NCI-H1105 (cell line): ENCODE measurements at places on chromosomes 6 and 20.

- no peak for DNase-seq
These were observed 37.2 kb upstream of the FAM83D start for GRCh38 chr20:38889050-38889449.

GRCh38 chr6:89079511-89080234 is 878 bp upstream of the PNRC1 start:
- DNase-seq, result no peak

DNA sequence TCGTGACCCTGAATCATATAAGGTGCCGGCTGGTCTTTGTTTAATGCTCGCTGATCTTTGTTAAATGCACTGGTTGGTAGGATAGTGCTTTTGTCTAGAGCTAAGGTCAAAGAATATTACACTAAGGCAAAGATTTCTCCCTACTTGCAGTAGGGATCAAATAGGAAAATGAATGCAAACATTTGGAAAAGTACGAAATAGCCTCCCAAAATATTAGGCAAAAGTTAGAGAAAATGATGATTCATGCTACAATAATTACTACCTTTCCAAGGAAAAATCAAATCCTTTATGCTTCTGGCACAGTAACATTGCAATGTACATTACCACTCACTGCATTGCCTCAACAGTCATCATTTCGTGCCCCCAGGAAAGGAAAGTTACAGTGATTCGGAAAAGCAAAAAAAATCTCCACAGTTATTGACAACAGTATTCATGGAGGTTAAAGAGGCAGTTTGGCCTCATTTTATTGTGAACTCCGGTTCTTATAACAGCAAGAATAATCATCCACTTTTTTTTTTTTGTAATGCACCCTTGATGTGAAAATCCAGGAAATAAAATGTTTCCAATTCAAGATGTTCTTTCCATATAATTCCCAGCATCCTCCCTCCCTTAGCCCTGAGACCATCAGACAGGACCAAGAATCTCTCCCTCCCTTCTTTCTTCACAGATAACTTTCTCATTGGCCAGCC is 61.7 kb upstream of the ZMYND8 start:
- DNase-seq, result no peak

DNA sequence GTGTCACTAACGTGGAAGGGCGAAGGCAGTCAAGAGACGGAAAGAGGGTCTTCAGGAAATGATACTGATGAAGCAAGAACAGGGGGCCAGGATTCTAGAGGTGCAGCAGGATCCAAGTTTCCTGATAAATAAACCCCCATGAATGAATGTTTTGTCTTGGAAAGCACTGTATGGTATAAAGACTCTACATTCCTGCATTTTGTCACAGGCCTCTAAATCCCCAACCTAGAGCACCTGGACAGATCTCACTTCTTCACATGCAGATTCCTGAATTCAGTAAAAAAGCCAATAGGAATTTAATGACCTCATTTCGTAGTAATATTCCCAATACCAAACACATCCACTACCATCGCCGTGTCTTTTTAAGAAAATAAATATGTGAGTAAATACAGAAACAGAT is 577.8 kb downstream of the PRKN start:
- no peak for DNase-seq

DNA sequence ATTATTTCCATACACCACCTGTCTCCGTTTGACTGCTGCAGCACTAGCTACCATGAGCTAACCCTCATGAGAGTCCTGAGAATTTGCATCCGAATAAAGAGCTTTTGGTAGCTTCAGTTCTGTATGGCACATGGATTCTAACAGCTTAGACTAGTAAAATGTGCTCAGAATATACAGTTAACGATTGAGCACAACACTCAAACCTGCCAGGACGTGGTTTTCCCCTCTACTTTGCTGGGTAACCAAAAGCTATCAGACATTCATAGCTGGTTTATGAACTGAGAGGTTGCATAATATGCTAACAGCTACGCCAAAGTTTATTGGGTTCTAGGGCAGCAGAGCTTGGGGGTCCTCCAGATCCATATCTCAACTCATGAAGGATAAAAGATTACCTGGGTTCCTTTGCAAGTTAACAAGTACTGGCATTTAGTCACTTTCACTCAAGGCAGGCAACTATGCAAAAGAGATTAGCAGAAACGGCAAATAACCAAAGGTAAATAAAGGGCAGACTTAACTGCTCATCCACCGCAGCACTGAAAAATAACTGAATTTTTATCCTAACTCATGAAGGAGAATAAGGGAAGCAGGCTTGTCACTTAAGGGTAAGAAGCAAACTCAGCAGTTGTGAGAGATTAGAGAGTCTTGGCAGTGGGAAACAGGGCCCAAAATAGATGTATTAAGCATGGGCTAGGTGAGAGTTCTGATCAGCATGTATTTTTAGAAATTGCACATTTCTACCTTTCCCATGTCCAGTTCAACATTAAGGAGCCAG is 29.4 kb downstream of the NUDT3 start:
- DNase-seq, result no peak

- no peak for DNase-seq
These were observed 22.5 kb downstream of the TRAF3IP2 start for GRCh38 chr6:111583221-111583620.

DNA sequence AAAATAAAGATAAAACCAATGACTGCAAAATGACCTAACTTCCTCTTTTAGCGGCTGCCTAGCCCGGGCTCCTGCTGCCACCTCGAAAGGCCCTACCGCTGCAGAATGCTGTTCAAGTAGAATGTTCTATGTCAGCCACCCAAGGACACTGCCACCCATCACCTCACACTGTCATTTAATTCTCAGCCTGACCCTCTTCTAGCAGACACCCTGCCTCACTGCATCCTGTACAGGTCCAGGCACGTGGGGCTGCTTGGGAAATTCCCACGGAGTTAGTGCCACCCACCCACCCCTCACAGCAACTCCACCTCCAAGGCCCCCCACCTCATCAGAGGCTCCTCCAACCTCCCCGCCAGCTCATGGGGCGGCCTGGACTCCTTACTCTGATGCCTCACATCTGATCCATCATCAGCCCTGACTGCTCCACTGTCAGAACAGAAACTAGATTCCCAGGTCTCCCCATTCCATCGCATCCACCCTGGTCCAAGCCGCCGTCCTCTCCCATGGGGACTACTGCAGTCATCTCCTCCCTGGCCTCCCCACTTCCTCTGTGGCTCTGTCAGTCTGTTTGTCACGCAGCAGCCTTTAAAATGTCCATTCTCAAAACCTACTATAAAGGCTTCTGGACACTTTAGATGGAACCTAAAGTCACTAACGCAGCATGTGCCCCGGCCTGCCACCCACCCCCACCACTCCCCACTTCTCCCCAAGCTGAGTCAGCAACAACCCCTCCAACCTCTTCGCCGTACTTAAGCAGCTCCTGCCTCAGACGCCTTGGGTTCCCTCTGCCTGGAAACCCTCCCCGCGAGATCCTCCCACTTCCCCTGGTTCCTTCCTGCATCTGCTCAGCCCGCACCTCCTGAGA is 17.0 kb downstream of the NFATC2 start:
- DNase-seq, result no peak

GRCh38 chr6:69887026-69887425 is 20.7 kb downstream of the COL19A1 start:
- DNase-seq, result no peak

DNA sequence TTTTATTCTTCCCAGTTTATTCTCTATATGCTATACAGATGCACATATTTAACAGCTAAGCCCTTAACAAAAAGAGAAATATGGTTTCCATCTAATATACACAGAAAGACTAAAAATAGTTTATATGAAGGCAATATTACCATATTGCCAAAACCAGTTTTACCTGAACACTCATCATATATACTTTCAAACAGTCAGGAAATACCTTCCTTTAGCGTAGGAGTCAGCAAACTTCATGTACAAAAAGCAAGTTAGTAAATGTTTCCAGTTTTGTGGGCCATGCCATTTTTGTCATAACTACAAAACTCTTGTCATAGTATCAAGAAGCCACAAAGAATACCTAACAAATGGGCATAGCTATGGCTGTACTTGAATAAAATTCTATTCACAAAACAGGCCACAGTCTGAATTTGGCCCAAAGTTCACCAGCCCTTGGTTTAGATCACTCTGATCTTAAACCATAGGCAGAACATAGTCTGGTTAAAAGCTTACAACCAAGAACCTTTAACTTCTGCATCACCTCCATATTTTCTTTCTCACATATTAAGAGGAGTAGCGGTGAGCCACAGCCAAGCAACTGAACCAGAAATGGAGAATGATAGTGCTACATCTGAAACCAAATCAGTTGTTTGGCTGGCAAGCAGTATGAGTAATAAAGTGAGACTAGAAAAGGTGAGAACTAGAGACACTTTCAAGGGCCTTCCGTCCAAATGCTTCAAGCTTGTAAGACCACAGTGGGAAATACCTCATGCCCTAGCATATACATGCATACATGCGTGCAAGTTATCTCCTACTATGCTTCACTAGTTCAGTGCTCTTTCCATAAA is 116.6 kb downstream of the PTPRK start:
- no peak for DNase-seq

DNA sequence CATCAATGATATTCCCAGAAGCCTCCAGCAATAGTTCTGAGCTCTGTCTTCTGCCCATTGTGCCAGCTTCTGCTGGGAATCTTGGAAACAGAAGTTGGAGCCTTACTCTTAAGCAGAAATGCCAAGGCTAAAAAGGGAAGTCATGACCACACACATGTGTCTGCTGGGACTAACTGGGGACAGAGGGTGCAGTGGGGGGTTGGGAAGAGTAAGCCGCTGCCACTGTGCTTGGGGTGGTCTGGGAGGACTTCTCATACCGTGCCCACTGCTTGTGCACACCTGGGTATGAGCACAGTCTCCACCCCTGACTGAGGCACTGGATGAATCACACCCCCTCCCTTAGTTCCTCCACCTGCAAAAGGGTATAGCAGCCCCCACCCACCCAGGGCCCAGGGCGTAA is 90.7 kb downstream of the CDC5L start:
- DNase-seq, result no peak

DNA sequence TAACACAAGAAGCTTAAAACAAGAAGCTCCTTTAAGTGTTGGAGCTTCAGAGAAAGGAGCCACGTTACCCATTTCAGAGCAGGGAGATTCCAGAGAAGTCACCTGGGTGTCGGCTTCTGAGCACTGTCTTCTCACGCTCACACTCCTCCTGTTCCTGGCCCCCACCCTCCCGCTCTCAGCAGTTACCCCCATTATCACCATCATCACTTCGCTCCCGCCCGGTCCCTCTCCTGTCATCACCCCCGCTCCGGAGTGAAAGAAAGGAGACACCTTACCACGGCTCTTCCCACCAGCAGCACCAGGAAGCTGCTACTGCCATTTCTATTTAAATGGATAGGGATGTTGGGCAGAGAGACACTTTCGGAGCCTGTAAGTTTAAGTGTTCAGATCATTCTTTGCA is 123.9 kb downstream of the GMPR start:
- DNase-seq, result no peak

DNA sequence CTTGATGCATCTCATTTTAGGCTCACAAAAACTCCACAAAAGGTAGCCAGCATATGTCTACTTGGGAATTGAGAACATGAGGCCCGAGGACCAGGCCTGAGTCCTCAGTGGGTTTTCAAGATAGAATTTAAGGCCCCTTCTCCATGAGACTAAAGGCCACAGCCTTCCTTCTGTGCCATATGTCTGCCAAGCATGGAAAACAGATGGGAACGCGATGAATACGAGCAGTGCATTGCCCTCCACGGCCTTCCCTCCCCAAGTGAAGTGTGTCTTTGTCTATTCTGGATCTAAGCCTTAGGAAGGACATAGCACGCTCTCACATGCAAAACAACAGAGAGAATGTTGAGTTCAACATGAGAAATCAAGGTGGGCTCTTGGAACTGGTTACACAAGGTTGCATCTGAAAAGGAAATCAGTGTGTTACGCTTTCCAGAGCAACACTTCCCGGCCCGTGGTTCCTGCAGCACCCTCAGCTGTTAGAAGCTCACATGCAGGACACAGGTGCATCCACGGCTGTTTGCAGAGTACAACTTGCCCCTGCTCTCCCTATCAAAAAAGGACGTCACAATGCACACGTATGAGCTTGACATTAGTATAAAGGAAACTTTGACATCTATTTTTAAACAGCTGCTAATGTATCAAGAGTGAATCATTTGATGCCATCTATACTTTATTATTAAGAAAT is 229.9 kb downstream of the NRN1 start:
- no peak for DNase-seq
